ENCODE measurements at places on chromosomes 6 and 20. TPM values are rescaled to one million over a fixed set of nuclear protein-coding genes. Genes with fewer than 3 reads are reported as not detected.

The ZNF318 gene
- 13.0 TPM for total RNA-seq

The ADAM33 gene
- 113 TPM for total RNA-seq

The WFDC2 gene
- total RNA-seq: not detected

The KIF25 gene
- total RNA-seq: not detected

GRCh38 chr6:105257340-105257739 is 77.5 kb upstream of the POPDC3 start:
- no peak for DNase-seq

DNA sequence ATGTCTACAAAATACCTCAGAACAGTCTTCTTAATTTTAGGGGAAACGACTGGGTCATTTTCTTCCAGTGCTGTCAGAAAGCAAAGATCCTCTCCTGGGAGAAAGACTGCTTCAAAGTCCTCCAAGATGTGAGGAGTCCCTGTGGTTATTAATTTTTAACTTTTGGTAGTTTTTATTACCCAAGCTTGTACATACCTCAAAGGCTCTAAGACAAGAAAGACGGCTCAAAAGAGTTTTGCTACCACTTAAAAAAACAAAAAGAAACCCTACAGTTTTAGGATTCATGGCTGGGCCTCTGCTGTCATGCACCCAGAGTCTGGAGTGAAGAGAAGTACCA is 56.1 kb upstream of the APCDD1L start:
- no peak for DNase-seq

DNA sequence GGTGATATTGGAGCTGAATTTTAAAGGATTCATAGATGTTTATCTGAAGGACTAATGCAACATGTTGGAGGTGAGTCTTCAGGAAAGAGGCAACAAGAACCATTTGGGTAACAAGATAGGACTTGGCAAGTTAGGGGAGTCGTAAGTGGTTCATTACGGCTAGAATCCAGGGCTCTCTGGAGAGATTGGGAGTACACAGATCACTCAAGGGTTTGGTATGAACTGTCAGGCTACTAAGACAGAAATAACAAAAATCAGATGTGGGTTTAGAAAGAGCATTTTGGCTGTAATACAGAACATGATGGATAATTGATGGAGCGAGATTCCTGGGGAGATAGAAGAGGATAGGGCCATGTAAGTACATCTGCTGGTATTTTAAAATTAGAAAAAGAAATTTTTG is 86.3 kb upstream of the ESR1 start:
- no peak for DNase-seq

DNA sequence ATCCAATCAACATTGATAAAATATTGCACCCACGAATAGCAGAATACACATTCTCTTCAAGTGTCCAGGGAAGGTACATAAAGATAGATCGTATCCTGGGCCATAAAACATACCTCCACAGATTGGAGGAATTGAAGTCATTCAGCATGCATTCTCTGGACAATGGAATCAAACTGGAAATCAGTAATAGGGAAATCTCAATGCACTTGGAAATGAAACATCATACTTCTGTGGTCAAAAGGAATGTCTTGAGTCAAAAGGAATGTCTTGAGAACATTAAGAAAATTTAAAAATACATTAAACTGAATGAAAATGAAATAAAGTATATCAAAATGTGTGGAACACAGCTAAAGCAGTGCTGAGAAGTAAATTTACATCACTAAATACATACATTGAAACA is 138.8 kb downstream of the TFAP2A start:
- DNase-seq: no peak

- DNase-seq: no peak
Observed at GRCh38 chr6:16752206-16752866, 8.9 kb downstream of the ATXN1 start.

DNA sequence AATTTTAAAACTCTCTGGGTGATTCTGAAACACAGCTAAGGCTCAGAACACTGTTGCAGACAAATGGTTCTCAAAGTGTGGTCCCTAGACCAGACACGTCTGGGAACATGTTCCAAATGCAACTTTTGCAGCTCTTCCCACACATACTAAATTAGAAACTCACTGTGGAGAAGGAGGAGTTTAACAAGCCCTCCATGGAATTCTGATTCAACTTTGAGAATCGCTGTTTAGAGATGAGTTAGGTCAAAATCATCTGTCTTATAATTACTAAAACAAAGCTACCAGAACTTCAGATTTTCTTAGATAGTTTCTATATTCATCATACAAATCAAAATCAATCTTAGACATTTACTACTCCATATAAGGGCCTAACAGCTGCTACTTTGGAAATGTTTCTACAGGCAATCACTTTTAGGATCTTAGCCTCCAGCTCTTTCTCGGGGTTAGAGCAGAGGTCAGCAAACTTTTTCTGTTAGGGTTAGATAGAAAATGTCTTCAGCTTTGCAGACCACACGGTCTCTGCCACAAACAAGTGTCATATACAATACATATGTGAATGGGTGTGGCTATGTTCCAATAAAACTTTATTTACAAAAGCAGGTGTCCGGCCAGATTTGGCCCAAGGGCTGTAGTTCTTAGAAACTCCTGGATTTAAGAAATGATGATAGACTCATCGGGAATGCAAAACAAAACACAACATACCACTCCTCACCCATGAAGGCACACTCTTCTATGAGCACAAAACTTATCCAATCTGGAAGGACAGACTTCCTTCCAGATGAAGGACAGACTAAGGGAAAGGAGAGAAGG is 50.0 kb upstream of the ARHGAP18 start:
- DNase-seq: no peak

DNA sequence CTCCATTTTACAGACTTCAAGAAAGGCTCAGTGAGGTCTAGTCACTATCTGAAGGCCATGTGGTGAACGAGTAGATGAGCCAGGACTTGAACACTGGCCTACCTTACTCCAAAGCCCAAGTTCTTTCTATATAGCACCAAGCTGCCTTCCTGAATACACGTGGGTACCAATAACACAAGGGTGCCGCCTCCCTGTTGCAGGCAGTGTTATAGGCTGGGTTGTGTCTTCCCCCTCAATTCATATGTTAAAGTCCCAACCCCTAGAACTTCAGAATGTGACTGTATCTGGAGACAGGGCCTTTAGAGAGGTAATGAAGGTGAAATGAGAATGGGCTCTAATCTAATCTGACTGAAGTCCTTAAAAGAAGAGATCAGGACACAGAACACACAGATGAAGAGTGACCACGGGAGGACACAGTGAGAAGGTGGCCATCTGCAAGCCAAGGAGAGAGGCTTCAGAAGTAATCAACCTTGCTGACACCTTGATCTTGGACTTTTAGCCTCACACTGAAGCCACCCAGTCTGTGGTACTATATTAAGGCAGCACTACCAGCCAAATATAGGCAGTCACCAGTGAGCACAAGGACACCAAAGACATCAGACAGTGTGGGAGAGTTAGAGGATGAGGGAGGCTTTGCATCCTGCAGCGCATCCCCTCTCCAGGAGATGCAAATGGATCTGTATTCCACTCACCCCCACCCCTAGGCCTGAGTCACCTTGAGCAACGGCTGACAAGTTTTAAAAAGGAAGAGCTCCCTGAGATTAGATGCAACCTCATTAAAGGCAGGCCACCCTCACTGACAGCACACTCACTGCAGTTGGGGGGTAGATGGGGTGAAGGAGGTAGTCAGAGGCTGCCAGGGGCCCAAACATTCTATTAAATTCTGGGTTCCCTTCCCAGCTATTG is 40.9 kb upstream of the LYRM2 start:
- no peak for DNase-seq

- DNase-seq: no peak
Observed at GRCh38 chr6:127547904-127548649, 28.9 kb upstream of the C6orf58 start.

DNA sequence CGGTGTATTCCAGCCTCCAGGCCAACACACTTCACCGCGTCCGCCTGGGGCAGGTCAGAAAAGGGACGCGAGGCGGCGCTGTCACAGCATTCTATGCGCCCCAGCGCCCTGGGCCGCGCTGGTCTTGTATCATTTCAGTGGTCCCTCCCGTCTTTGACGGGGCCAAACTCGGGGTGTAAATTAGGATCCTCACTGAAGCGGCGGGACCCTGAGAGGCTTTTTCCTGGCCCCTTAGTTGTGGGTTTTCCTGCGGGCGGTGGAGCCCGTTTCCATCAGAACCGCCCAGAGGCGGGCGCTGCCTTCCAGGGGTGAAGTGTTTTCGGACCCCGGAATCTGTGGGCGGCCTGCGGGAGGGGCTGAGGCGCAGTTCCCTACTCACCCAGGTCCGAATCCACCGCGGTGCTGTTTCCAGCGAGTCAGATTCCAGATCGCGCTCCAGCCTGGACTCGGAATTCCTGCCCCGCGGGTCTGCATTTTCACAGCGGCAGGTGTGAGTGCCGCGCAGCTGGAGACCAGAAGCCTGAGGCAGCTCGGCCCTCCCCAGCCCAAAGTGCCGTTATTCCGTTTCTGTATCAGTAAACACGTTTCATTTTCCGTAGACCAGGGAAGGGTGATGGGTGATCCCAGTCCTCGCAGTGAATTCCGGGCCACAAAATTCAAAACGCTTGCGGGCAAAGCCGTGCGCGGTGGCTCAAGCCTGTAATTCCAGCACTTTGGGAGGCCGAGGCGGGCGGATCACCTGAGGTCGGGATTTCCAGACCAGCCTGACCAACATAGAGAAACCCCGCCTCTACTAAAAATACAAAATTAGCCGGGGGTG is 3.9 kb upstream of the MICB start:
- DNase-seq: peak; percentile 45

DNA sequence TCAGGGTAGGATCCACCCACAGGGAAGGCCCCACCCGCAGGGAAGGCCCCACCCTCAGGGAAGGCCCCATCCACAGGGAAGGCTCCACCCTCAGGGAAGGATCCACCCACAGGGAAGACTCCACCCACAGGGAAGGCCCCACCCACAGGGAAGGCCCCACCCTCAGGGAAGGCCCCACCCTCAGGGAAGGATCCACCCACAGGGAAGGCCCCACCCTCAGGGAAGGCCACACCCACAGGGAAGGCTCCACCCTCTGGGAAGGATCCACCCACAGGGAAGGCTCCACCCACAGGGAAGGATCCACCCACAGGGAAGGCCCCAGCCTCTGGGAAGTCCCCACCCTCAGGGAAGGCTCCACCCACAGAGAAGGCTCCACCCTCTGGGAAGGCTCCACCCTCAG is 40.5 kb downstream of the KCNQ2 start:
- DNase-seq: no peak

DNA sequence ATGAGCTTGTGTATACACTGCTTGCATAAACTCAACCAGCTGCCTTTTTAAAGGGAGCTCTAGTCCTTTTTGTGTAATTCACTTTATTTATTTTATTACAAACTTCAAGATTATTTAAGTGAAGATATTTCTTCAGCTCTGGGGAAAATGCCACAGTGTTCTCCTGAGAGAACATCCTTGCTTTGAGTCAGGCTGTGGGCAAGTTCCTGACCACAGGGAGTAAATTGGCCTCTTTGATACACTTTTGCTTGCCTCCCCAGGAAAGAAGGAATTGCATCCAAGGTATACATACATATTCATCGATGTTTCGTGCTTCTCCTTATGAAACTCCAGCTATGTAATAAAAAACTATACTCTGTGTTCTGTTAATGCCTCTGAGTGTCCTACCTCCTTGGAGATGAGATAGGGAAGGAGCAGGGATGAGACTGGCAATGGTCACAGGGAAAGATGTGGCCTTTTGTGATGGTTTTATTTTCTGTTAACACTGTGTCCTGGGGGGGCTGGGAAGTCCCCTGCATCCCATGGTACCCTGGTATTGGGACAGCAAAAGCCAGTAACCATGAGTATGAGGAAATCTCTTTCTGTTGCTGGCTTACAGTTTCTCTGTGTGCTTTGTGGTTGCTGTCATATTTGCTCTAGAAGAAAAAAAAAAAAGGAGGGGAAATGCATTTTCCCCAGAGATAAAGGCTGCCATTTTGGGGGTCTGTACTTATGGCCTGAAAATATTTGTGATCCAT is 15.3 kb downstream of the TNFAIP3 start:
- DNase-seq: no peak

All from thoracic aorta (tissue), 2 donors.